Renal pelvis (tissue), 12 donors: ENCODE measurements at places on chromosomes 13 and 19. TPM values are rescaled to one million over a fixed set of nuclear protein-coding genes. Genes with fewer than 3 reads are reported as not detected.

S1PR4 gene
- 0.43 TPM for polyA plus RNA-seq

DNA sequence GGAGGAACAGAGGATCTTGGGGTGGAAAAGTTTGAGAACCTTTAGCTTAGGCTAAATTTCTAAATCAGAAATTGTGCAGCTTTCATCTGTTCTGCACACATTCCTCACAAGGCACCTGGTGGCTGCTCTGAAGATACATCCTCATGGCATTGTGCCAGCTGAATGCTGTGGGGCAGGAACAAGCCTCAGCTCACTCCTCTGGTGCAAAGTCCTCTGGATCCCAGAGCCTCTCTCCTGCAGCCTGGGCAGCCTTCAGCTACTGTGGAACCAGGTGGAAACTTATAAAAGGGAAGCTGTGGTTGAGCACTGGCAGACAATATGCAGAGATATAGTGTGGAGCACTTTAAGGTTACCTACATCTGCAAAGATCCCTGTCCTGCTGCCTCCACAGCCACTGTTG lies 72.3 kb downstream of the KCTD12 start:
- no peak for DNase-seq

DNA sequence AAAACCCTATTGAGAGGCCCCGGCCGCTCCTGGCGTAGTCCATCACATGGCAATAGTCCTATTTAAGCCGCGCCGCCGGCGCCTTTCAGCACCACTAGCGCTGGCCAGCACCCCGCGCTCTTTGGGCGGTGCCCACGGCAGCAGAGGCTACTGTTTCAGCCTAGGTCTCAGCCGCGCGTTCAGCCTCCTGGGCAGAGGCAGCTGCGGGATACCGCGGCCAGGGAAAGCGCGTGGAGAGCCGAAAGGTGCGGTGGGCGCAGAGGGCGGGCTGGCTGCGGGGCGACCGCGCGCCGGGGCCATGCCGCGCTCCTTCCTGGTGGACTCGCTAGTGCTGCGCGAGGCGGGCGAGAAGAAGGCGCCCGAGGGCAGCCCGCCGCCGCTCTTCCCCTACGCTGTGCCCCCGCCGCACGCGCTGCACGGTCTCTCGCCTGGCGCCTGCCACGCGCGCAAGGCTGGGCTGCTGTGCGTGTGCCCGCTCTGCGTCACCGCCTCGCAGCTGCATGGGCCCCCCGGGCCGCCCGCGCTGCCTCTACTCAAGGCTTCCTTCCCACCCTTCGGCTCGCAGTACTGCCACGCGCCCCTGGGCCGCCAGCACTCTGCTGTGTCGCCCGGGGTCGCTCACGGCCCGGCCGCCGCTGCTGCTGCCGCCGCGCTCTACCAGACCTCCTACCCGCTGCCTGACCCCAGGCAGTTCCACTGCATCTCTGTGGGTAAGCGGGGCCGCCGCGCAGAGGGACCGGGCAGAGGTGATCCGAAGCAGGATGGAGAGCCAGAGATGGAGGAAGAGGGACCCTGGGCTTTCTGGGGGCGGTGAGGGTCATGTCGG lies at the start of gene GSX1:
Gene GSX1, plus strand, starts transcription at position 91 of the 826 bp plus-strand sequence. Its CDS starts 208 bp downstream, at position 299.
- DNase-seq = peak; percentile 85

- DNase-seq = no peak
Measured at GRCh38 chr19:49666120-49666444, 349 bp downstream of the BCL2L12 start.
